ENCODE measurements at places on chromosomes 2 and 18.

DNA sequence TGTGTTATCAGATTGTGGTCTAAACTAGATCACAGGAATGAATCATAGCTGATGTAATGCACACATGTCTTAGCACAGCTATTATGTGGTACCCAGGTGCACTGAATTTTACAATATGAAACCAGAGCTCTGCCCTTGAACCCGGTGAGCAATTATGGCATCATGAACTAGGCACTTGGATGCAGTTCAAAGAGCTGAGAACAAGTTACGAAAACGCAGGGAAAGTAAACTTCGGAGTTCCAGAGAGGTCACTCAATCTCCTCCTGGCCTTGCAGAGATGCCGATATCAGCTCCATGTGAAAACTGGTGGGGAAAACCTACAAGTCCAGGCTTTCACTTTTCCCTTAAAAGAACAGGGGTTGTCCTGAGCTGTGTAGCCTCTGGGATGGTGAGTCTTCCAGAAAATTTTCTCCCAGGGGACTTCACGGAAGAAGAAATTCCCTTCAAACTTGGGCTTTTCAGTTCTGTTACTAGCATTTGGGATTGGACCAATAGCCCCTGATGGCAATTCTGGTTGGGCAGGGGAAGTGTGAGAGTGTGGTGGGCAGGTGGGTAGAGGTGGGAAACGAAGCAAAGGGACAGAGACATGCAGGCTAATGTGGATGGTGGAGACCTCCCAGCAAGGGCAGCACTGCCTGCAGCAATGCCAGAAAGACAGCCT, 71.1 kb upstream of the SH3BP4 start:
- DNase-seq, result no peak

DNA sequence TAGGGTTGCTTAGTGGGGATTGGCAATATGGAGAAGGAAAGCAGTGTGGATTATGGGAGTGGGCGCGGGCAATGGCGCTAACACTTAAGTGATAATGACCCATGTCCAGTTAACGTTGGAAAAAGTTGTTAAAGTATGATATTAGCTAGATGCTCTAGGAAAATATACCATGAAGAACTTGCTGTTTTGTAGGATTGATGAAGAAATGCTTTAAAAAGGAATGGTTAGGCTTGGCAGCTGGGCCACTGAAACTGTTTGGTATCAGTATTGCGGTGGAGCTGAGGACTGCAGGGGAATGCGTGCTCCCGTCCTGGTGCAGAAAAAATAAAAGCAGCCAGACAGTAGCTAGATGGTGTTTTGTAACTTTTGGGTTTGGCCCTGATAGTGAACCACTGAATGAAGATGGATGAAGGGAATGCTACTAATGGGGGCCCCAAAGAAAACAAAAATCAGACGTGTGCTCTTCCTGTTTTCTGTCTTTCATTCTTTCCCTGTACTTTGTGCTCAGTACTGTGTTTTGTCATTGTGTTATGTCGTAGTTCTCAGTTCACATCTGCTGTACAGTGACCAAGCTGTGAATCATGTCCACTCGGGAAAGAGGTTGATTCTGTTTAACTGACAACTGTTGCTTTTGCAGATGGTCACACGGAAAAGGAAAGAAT, 999 bp downstream of the INSIG2 start:
- DNase-seq, result peak; percentile 10

DNA sequence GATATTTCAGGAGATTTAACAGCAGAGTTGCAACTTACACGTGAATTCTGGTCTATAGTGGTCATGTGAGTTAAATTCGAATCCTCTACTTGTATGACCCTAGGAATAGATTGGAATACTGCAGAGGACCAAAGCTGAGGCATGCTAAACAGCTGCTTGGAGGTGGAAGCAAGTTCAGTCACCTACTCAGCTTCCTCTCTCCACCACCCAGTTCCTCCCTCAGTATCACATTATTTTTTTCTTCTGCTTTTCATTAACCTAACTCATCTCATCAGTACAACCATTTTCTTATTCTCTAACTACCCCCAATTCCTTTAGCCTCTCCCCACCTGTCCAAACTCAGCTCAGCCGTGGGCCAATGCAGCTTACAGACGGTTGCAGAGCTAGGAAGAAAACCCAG, 385.5 kb downstream of the SETBP1 start:
- DNase-seq, result no peak

DNA sequence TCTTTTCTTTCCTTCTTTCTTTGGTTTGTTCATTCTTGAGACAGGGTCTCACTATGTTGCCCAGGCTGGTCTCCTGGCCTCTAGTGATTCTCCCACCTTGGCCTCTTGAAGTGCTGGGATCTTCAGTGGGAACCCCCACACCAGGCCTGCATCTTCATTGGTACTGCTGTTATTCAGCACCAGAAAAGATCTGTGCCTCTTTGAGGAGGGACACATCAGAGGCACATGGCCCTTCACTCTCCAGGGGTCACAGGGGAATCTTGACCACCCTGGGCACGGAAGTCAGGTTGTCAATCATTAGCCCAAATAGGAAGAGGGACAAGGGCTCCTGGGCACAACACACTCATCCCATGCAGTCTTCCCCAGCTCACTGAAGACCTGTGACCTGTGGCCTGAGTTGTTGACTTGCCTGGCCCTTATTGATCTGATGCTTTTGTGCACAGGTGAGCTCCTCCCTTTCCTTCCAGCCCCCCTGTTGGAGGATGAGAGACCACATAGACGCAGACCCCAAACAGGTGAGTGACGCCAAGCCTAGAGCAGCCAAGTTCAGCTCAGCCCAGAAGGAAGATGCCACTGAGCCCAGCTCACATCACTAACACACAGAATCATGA, 33.0 kb upstream of the ODC1 start:
- no peak for DNase-seq

DNA sequence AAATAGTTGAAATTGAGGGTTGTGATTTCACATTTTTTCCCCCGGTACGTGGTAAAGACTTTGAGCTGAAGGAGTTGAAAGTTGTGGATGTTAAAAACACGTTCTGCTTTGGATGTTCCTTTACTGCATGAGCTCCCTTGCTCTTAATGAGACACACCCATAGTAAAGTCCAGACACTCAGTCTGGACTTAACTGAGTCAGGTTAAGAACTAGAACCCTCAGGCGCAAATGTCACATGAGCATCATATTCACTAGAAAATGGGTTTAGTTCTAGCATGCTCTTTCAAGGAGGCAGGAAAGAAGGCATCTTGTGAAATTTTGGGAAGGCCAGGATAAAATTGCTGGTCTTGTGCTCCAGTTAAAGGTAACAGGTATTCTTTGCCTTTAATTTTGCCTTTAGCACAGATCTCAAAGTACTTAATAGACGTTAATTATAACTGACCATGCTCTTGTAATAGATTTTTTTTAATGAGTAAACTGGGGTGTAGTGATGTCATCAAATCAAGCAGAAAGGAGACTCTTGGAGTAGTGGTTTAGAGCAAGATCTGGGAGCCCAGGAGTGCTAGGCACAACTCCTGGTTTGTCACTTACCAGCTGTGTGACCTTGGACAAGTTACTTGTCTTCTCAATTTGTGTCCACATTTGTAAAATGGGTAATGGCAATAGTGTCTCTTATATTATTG, 20.6 kb downstream of the ITGA6 start:
- DNase-seq, result no peak

DNA sequence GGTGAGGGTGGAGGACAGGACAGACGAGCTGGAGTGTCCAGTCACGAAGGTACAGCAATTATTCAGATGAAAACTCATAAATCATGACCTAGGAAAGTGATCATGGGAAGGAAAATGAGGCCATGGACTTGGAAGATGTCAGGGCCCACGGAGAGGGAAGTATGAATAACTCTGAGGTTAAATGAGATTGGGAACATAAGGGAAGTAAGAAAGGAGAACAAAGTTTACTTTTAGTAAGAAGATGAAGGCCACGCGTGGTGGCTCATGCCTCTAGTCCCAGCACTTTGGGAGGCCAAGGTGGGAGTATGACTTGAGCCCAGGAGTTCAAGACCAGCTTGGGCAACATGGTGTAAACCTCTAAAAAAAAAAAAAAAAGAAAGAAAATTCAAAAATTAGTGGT, 56.2 kb downstream of the AQP4 start:
- no peak for DNase-seq

DNA sequence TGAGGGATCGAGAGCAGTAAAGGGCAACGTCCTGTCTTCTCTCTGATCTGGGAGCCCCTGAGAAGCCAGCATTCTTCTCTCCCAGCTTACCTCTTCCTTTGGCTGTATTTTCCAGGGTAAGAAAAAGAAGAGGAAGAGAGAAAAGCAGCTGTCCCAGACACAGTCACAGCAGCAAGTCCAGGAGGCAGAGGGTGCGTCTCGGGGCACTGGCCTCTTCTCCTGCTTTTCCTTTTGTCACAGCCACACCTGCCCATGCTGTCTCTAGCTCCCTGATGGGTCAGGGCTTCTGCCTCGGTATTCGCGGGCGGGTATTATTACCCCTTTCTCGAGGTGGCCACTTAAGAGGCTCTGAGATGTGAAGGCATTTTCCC, 20.3 kb downstream of the TGOLN2 start:
- no peak for DNase-seq

DNA sequence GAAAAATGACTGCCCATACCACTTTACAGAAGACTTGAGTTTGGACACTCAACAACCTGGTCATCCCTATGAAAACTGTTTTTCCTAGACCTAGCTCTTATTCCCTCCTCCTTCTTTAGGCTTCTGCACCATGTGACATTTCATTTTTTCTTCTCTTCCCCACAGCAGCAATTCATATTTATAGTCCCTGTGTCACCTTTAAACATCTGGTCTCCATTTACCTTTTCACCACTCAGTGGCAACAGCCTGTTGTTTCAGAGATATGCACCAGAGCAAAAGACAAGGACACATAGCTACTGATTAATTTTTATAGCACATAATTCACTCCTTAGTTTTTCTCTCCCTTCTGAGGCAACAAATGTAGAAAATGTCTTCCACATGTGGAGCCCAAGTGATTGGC, 118.7 kb downstream of the RIT2 start:
- no peak for DNase-seq

DNA sequence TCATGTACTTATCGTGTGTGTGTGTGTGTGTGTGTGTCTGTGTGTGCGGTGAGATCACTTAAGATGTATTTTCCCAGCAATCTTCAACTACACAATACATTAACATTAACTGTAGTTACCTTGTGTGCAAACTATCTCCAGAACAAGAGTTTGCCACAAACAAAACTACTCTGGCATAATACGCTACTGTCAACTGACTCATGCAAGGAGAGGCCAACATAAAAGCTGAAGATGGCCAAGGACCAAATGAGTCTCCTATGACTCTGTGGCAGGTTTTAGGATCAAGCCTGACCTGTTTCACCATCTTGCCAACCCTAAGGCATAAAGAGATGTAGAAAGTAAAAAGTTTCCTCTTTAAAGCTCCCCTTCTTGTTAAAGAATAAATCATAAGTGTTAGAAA, 20.1 kb downstream of the CYB5A start:
- DNase-seq, result no peak

- no peak for DNase-seq
Observed at GRCh38 chr18:5512176-5512575, 31.6 kb downstream of the EPB41L3 start.

GRCh38 chr2:9590641-9591040, 35.0 kb upstream of the ADAM17 start:
- DNase-seq, result no peak

DNA sequence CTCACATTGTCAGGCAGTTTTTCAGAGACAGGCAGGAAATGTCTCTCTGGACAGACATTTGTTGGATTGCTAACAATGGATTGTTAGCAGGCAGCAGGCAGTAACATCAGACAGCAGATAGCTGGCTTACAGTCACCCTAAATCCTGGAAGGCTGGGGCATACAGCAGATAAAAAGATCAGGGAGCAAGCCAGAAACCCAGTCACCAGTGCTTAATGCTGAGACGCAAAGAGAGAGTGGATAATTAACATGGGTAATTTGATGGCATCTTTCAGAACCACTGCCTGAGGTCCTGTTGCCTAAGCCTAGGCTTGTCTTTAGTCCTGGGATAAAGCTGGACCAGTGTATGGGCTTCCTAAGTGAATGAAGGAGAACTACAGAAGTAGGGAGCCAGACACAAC, 22.4 kb downstream of the MC4R start:
- no peak for DNase-seq

- peak; percentile 3 for DNase-seq
Observed at GRCh38 chr2:53202063-53202462, 565.5 kb upstream of the CHAC2 start.

DNA sequence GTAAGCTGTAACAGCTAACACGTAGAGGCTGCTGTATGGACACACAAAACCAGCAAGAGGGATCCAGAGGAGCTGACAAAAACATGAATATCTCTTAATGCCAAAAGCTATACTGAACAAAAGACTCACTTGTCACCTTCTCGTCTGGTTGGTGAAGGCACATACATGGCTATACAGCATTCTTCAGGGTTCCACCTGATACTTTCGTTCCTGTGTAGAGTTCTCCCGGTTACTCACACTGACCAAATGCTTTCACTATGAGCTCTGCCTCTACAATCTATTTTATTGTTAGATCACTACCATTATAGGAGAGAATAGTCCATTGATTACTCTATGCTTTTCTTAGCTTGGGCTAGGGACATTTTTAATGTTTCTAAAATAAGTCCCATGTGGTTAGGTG, 193.1 kb downstream of the HNMT start:
- DNase-seq, result no peak

- no peak for DNase-seq
Observed at GRCh38 chr2:101758001-101758400, 60.5 kb downstream of the MAP4K4 start.

- no peak for DNase-seq
Observed at GRCh38 chr2:73642338-73643018, at the start of gene NAT8. Gene NAT8 (minus strand): TSS chr2:73642422. CDS start chr2:73641628, 794 bp downstream.

GRCh38 chr2:156445296-156446220, 9.4 kb downstream of the GPD2 start:
- DNase-seq, result no peak

GRCh38 chr2:10305715-10306114, 3.0 kb downstream of the HPCAL1 start:
- DNase-seq, result peak; percentile 14

DNA sequence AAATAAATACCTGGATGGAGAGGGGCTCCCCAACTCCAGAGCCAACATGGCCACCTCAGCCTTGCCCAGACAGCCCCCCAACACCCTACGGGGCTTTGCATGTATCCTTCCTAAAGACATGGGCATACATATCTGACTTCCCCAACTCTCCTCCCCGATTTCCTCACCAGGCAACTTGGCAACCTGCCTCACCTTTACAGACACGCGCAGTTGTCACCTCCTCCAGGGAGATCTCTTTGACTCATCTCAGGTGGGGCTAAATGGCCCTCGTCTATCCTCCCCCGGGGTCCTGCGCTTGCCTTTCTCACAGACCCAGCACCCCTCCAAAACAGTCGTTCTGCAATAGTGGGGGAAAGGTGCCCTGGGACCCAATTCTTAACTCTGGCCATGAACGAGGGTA, 10.6 kb upstream of the BIN1 start:
- DNase-seq, result no peak

GRCh38 chr2:238449241-238449640, 22.5 kb downstream of the ASB1 start:
- no peak for DNase-seq

DNA sequence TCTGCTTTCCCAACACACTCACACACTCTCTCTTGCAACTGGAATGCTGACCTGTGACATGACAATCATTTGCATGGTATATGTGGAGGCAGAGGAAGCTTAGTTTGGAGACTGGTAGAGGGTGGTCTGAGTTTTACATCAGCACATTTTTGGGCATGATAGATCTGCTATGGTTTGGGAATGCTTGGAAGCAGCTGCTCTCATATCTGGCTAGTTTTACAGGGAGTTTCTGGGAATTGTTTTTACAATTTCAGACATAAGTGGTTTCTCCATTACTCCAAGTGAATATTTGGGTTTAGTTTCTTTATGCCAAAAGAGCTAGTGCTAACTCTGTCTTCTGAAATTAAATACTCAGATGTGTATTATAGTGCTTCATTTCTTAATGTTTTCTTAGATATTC, 977.6 kb downstream of the SUCLG1 start:
- no peak for DNase-seq

- no peak for DNase-seq
Observed at GRCh38 chr2:11067221-11068078, 87.8 kb upstream of the SLC66A3 start.

All from NCI-H1694 treated with DMSO at 0.1 percent for 48 hours (cell line).